ENCODE measurements at places on chromosomes 6 and 20. TPM values are rescaled to one million over a fixed set of nuclear protein-coding genes. Genes with fewer than 3 reads are reported as not detected.

Gene CCNC
- 16.0 TPM for polyA plus RNA-seq

DNA sequence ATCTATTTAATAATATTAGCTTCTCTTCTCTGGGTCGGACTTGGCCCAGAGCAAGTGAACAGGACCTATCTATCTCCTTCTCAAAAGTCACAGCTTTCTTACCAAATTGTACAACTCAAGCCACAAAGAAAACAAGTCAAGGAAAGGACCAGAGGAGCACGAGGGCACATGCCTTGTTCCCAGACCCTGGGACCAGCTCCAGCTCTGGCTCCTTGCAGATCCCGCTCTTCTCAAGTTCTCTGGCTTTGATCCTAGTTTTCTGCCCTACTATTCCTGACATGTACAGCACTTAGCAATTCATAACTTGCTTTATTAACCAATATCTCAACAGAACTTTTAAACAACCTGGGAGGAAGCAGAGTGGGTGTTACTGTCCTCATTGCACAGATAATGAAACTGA lies 185.9 kb downstream of the ESR1 start:
- no peaks in the 10 kb centered on the region for H3K36me3 ChIP-seq
- no peak overlapping the region for H3K4me3 ChIP-seq
- no peak for DNase-seq

GRCh38 chr20:31866221-31866620 lies 4.1 kb downstream of the DUSP15 start:
- no peak overlapping the region for H3K4me3 ChIP-seq
- H3K27me3 ChIP-seq = no peaks in the 10 kb centered on the region
- peaks cover 34% of the 10 kb centered on the region for H3K4me1 ChIP-seq
- no peaks in the 10 kb centered on the region for H3K36me3 ChIP-seq
- H3K27ac ChIP-seq = no peak overlapping the region
- DNase-seq = no peak

GRCh38 chr6:6591778-6592465 lies 3.4 kb downstream of the LY86 start:
- H3K36me3 ChIP-seq = no peaks in the 10 kb centered on the region
- no peaks in the 10 kb centered on the region for H3K27me3 ChIP-seq
- H3K4me3 ChIP-seq = no peak overlapping the region
- H3K27ac ChIP-seq = no peak overlapping the region

DNA sequence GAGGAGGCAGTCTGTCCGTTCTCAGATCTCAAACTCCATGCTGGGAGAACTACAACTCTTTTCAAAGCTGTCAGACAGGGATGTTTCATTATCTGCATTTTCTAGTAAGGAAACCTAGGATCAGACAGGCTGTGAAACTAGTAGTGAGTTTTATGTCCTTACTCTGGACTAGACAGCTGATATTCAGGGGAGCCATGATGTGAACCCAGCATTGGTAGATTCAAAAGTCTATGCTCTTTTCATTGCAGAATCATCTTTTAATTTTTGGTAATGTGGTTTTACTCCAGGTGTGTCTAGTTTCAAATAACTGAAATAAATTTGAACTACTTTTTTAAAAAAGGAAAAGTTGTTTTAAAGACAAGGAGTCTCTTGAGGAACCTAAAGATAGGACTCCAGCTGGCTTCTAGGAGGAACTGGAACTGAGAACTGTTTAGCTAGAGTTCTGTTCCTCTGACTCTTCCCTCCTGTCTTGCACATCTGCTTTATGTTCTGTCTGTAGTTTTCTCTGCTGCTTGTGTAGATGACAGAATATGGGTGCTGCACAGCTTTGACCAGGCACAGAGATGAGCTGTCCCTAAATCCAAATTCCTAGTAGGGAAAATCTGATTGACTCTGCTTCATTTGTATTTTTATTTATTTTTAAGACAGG lies 27.8 kb upstream of the RNF144B start:
- no peak overlapping the region for H3K27ac ChIP-seq
- no peaks in the 10 kb centered on the region for H3K4me1 ChIP-seq
- no peaks in the 10 kb centered on the region for H3K27me3 ChIP-seq
- no peak for DNase-seq
- no peak overlapping the region for H3K4me3 ChIP-seq

DNA sequence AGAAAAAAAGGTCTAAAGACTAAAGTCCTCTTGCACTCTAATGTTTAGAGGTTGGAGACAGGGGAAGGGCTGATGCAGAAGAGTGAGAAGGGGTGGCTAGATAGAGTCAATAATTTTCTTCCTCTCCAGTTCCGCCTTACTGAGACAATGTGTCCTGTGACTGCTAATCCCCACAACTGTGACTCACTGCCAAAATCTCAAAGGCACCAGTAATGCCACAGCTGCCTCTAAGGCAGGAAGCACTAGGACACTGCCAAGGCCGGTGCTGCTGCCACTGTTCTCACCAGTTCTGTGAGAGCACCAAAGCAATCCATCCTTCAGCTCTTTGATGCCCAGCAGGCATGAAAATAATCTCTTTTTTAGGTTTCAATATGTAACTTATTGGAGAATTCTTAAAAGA lies 701.9 kb upstream of the MAP3K7 start:
- no peaks in the 10 kb centered on the region for H3K27me3 ChIP-seq
- no peaks in the 10 kb centered on the region for H3K4me1 ChIP-seq
- H3K27ac ChIP-seq = no peak overlapping the region
- no peak overlapping the region for H3K4me3 ChIP-seq

Gene BFSP1
- 7.1 TPM for polyA plus RNA-seq

DNA sequence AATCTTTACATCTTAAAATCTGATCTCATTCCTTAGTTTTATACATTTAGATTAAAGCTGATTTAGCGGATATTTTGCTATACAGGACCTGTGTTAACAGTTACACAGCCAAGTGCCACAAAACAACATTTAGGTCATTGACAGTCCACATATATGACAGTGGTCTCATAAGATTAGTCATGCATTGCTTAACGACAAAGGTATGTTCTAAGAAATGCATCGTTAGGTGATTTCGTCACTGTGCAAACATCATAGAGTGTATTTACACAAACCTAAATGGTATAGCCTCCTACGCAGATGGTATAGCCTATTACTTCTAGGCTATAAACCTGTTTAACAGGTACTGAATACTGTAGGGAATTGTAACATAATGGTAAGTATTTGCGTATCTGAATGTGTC lies 21.6 kb downstream of the ADGRG6 start:
- H3K4me1 ChIP-seq = no peaks in the 10 kb centered on the region
- no peaks in the 10 kb centered on the region for H3K27me3 ChIP-seq
- H3K27ac ChIP-seq = peak overlapping the region; percentile 63
- no peak overlapping the region for H3K4me3 ChIP-seq

DNA sequence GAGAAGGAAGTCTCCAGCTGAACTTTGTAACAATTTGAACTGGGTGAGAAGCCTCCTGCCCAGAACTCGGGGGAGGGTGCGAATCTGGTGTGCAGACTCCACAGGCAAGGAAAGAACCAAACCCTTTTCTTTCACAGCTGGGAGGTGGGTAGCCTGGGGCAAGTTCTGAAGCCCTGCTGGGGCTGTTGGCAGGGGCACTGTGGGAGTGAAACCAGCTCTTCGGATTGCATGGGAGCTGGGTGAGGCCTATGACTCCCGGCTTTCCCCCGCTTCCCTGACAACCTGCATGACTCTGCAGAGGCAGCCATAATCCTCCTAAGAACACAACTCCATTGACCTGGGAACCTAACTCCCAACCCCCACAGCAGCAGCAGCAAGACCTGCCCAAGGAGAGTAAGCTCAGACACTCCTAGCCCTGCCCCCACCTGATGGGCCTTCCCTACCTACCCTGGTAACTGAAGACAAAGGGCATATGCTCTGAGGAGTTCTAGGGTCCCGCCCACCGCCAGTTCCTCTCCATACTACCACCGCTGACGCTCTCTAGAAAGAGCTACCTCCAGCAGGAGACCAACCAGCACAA lies 37.5 kb downstream of the SOD2 start:
- no peak overlapping the region for H3K27ac ChIP-seq
- H3K4me3 ChIP-seq = no peak overlapping the region
- no peaks in the 10 kb centered on the region for H3K27me3 ChIP-seq

GRCh38 chr6:14665827-14666724 lies 548.5 kb downstream of the CD83 start:
- no peaks in the 10 kb centered on the region for H3K4me1 ChIP-seq
- H3K4me3 ChIP-seq = no peak overlapping the region
- H3K36me3 ChIP-seq = no peaks in the 10 kb centered on the region

- H3K36me3 ChIP-seq = peaks cover 8% of the 10 kb centered on the region
- H3K27ac ChIP-seq = no peak overlapping the region
- no peaks in the 10 kb centered on the region for H3K4me1 ChIP-seq
- no peak overlapping the region for H3K4me3 ChIP-seq
- no peaks in the 10 kb centered on the region for H3K27me3 ChIP-seq
Observed at GRCh38 chr6:37966801-37967200, 147.3 kb downstream of the ZFAND3 start.

DNA sequence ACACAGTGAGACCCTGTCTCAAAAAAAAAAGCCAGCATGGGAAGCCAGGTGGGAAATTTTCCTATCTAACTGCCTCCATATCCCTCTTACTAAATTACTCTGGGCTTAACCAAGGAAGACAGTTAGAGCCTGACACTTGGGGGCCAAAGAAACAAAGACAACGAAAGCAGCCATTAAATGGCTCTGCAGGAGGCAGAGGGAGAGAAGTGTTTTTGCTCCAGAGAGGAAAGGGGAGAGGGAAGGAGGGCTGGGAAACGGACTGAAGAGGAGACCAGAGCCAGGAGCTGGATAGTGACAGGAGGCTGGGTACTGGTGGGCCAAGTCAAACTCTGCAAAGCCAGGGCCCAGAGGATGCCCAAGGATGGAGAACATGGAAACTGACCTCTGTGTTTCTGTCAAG lies 10.7 kb upstream of the TGIF2 start:
- no peaks in the 10 kb centered on the region for H3K27me3 ChIP-seq
- no peaks in the 10 kb centered on the region for H3K4me1 ChIP-seq
- no peaks in the 10 kb centered on the region for H3K36me3 ChIP-seq
- H3K27ac ChIP-seq = no peak overlapping the region

Gene PTCRA
- not detected for polyA plus RNA-seq

Gene MAK
- not detected for polyA plus RNA-seq

GRCh38 chr6:121285041-121285440 lies 49.2 kb downstream of the TBC1D32 start:
- no peak overlapping the region for H3K27ac ChIP-seq
- peaks cover 11% of the 10 kb centered on the region for H3K36me3 ChIP-seq
- H3K4me3 ChIP-seq = no peak overlapping the region
- no peak for DNase-seq
- H3K27me3 ChIP-seq = no peaks in the 10 kb centered on the region

DNA sequence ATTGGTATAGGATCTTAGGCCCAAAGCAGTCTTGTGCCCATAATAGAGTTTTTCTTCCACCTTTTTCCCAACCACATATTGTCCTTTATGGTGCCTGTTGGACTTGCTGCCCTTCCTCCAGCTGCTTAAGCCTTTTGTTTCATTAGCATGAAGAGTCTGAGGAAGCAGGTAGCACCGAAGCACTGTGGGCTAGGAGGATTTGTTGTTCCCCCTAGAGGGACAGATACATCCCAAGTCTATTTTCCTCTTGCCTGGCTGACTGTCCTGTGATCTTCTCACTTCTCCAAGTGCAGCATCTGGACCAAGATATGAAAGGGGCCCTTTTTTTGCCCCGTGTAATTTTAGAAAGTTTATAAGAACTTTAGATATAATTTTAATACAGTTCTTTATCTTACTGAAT lies 50.7 kb upstream of the COL10A1 start:
- H3K36me3 ChIP-seq = no peaks in the 10 kb centered on the region
- no peak overlapping the region for H3K27ac ChIP-seq
- H3K27me3 ChIP-seq = no peaks in the 10 kb centered on the region
- no peak overlapping the region for H3K4me3 ChIP-seq
- DNase-seq = no peak
- no peaks in the 10 kb centered on the region for H3K4me1 ChIP-seq

DNA sequence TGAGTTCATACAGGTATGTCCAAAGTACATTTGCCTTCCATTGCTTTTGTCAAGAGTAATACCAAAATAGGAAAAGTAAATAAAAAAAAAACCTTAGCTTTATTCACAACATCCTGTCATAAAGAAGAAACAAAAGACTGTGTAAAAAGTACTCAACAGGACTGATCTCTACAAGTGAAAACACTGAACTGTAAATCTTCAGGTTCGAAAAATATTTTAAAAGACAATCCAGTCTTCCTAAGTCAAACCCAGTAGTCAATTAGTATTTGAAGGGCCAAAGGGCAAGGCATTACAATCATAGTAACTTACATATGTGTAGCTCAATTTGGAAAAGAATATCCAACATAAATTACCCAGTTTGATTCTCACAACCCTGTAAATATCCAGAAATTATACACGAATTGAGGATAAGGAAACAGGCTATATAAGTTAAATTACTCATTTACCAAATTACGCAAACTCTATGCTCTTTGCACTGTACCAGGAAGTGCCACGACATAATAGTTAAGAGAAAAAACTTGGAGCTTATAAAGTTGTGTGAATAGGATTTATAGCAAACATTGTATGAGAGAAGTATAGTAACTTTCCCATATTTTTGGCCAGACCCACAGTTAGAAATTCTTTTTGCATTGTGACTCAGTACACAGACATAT lies 21.2 kb downstream of the PTPRK start:
- H3K36me3 ChIP-seq = peaks cover 6% of the 10 kb centered on the region
- H3K4me1 ChIP-seq = peaks cover 18% of the 10 kb centered on the region
- H3K4me3 ChIP-seq = no peak overlapping the region

Gene FRK
- polyA plus RNA-seq = under 0.01 TPM

DNA sequence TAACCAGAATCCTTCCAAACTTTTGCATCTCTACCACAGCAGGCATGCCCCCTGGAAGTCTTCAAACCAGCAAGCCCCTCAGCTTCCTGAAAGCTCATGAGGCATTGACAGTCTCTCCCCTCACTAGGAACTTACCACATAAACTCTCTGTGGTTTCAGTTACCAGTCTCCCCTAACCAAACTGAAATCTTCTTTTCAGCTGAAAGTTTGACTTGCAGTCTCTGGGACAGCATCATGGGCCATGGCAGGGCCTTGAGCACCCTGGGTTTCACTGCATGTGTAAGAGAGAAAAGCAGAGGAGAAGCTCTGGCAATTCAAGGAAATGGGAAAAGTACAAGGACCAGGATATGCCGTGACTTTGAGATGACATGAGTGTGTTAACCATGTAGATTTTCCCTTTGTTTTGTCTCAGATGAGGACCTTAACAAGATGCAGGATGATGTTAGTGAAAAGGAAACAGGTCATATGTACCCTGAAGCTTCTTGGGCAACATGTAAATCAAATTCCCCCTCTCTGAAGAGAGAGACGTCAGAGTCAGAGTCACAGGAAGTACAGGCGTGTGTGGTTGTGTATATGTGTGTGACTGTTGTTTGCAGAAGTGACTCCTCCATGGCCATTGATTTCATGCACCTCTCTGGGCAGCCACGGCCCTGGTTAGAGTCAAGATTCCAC lies 106.3 kb downstream of the TNFRSF21 start:
- no peak overlapping the region for H3K4me3 ChIP-seq
- no peak overlapping the region for H3K27ac ChIP-seq
- H3K4me1 ChIP-seq = no peaks in the 10 kb centered on the region
- DNase-seq = no peak
- no peaks in the 10 kb centered on the region for H3K27me3 ChIP-seq

GRCh38 chr6:150527100-150527499 lies 72.6 kb upstream of the PLEKHG1 start:
- H3K27me3 ChIP-seq = no peaks in the 10 kb centered on the region
- no peak for DNase-seq
- H3K4me1 ChIP-seq = no peaks in the 10 kb centered on the region
